ENCODE measurements at places on chromosomes 6 and 20. TPM values are rescaled to one million over a fixed set of nuclear protein-coding genes. Genes with fewer than 3 reads are reported as not detected.

DNA sequence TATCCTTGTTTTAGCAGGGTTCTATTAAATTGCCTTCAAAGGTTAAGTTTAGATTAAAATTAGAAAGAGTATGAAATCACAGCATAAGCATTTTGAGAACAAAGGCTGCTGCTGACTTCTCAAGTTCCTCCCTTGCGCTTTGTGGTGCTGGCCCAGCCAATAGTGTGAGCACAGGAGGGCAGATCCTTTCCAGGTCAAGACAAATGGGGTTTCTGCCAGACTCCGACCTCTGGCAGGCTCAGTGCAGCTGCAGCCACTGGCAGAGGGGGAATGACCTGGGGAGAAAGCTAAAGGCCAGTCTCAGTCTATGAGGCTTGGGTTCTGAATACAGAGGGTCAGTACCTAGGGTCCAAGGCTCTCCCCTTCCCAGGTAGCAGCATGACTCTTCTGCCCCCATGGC, 27.0 kb downstream of the CLIC5 start:
- no peak for DNase-seq

GRCh38 chr6:160279850-160280249, 21.2 kb upstream of the SLC22A2 start:
- DNase-seq: no peak

DNA sequence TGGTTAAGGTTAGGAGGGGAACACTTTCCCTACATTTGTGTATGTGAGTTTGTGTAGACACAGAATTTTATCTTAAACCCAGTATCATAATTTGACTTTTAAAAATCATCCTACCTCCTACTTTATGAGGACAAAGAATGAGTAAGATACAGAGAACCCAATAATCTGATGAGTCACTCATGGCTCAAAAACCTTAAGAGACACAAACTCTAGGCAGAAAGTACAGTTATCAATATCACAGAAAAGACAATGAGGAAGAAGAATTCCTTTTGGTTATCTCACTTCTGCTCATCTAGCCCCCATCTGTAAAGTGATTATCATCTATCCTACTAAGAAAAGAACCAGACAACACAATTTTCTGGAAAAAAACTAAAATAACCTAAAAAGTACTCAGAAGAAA, 87.7 kb downstream of the EPB41L2 start:
- DNase-seq: no peak

DNA sequence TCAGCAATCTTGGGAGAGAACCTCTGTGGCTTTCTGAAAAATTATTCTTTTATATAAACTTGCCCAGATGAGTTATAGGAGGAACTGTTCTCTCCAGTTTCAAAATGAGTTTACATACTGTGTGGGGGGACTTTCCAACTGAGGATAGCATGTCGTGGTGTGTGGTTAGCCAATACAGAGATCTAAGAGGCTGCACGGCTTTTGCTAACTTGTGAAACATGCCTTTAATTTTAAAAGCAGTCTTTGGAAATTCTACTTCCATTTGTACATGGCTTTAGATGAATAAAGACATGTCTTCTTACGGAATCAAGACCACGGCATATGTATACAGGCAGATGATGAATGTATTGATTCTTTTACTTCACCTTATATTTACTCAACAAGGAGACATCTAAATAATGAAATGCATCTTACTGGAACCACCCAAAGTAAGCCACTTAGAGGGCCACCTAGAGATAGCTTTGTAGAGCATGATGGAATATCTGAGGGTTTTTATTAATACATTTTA, 39.8 kb downstream of the HIVEP1 start:
- DNase-seq: peak; percentile 66

OR2B6 gene
- not detected for total RNA-seq

PRPH2 gene
- total RNA-seq: 1.3 TPM

- no peak for DNase-seq
Measured at GRCh38 chr20:63597651-63598478, 23.8 kb upstream of the HELZ2 start.

HLA-DQA2 gene
- total RNA-seq: not detected

DNA sequence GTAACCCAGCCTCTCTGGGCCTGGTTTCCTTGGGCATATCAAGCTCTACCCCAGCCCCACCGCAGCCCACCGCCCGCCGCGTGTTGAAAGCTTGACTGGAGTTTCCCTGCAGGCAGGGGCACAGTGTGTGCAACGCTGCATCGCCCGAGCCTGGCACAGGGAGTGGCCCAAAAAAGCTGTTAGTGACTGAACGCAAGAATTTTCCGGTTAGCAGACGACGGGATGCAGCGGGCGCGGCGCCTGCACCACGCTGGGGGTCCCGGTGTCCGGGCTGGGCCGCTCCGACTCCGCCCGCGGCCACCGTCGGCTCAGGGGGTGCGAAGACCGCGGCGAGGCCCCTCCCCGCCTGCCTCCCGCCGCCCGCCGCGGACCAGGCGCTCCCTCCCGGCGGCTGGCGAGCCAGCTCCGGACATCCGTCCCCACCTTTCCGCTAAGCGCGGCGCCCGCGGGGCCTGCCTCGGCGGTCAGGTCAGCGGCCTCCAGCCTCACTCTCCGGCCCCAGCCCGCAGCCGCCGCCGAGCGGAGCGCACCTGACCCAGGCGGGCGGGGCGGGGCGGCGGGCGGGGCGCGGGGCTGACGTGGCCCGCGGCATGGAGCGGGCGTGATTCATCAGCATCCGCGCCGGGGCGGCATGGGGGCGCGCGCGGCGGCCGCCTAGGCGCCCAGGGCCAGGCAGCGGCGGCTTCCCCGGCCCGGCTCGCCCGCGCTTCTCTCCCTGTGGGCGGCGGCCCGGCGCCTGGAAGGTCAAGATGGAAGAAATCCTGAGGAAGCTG, at the start of gene ARFGEF3:
Gene ARFGEF3 (plus strand): TSS at position 602 of the 773 bp plus-strand sequence. CDS start 148 bp downstream, at position 750.
- DNase-seq: peak; percentile 84

- DNase-seq: no peak
Measured at GRCh38 chr6:106820412-106820852, 154.1 kb downstream of the CD24 start.

DNA sequence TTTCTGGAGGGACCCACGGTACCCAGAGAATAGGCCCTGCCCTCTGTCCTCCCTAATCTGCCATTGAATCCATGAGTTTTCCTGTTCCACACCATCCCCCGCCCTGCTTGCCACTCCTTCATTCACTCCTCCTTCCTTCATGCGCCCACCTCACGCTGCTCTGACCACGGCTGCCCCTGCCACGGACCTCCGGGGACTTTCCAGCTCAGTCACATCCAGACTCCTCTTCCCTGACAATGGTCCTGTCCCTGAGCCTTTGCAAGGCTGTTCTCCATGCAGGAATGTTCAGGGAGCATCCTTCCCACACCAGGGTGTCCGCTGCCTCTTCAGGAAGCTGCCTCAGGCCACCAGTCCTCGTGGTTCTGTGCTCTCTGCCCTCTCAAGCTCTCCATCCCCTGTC, 25.9 kb downstream of the GLP1R start:
- DNase-seq: peak; percentile 21

STMND1 gene
- not detected for total RNA-seq

- no peak for DNase-seq
Measured at GRCh38 chr6:2957696-2958330, 13.6 kb downstream of the SERPINB6 start.

DNA sequence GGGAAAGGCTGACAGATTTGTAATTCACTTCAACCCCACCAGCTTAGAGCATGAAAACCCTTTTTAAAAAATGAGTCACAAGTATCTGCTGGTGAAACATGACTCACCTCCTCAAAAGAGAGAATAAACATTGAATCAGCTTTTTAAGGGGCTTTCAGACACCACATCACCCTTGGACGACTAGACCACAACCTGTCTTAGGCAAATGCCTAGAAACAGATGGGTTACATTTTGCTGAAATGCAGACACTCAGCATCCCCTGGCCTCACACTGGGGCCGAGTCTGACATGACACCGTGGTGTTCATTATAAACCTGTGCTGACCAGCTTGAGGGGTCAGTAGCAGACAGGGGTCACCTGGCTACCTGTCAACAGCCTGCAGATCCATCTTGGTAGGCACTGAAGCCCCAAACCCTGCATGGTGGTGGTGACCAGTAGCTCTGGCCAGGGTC, 175.3 kb upstream of the CST7 start:
- no peak for DNase-seq

CCM2L gene
- 0.88 TPM for total RNA-seq

GRCh38 chr6:7087491-7087979, 20.2 kb upstream of the RREB1 start:
- peak; percentile 61 for DNase-seq

DNA sequence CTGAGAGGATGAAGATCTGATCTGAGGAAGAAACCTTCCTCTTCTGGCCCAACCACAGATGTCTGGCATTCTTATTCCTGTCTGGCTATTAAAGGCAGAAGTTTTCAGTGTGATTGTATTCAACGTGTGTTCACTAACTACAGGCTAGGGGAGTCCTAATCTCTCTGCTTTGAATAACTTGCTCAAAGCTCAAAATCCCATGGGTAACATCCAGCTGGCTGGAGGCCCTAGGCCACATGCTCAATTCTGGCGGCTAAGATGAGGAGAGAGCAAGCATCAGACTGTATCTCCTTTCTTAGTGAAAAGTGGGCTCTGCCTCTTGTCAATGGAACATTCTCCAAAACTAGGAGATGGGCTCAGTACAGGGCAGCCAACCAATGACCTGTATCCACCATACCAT, 478.0 kb downstream of the KIF16B start:
- no peak for DNase-seq

TSPO2 gene
- total RNA-seq: not detected

DNA sequence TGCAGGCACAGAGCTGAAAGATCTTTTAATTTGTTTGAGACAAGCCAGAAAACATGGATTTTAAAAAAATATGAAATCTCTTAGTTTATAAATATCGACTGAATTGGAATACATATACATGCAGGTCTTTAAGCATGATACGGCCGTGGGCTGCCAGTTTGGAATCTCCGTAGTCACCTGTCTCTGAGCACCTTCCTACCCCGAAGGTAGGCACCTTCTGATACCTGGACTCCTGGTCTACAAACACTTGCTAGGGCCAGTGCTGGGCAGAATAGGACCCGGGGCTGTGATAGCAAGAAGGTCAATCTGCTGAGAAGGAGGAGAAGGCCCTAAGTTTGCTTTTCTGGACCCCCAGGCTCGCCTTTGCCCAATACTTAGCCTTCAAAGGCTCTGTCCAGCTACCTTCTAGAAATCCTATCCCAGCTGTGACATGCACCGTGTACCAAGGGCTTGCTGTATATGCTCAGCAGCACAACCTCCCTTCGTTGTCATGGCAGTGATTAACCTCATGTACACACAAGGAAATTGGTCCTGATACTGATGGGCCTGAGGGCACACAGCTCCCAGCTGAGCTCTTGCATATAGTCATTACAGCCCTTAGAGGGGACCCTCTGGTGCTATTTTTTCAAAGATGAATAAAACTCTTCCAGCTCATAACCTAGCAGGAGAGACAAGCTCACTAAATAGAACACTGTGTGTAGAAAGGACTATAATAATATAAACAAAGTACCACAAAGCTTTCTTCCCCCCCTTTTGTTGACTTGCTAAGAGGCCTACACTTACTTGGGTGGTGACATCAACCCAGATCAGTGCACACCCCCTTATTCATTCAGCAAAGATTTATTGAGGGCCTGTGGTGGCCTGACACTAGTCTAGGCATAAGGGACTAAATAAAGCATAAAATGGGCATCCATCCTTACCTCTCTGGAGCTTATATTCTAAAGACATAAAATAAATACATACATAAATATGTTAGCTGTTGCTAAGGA, 17.7 kb downstream of the SNPH start:
- DNase-seq: peak; percentile 21

OR2H2 gene
- not detected for total RNA-seq

AGER gene
- total RNA-seq: 2.8 TPM

KHDRBS2 gene
- 3.0 TPM for total RNA-seq
